ENCODE measurements at places on chromosomes 7 and 10.

GRCh38 chr7:2008936-2009540 lies 223.7 kb downstream of the MAD1L1 start:
- DNase-seq, result no peak

DNA sequence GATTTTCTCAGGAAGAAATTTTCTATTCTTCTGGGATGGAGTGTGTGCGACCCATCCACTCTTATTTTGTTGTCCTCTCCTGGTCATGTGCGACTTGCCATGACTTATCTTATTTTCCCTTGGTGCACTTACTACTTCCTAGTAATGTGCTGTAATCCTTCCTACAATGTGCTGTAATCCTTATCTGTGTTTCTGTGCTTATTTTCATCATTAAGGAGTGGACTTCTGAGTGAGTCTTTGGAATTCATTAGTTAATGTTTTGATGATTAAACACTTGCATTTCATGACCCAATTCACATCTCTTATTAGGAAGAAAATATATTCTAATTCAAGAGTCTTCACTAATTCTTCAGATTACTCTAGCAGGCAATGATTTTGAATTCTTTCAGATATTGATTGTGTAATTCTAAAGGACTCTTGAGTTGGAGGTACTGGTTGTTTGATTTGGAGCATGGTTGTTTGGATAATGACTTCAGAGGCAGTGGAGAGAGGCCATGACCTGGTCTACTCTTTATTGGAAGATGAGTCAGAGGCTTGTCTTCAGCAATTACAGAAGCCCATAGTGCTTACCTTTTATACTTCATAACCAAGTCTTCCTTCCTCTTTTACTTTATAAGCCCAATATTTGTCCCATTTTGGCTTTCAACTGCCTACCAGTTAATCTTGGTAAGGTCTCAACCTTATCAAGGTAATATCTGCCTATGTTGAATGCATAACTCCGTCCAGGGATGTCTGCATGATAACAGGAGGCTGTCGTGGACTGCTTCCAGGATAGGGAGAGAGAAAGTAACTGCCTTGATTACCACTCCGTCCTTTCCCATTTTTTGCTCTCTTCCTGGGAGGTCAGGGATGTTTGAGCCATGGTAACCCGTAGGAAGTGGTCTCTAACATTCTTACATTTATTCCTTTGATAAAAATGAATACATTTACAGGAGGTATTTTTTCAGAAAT lies 278.3 kb upstream of the SP8 start:
- no peak for DNase-seq

DNA sequence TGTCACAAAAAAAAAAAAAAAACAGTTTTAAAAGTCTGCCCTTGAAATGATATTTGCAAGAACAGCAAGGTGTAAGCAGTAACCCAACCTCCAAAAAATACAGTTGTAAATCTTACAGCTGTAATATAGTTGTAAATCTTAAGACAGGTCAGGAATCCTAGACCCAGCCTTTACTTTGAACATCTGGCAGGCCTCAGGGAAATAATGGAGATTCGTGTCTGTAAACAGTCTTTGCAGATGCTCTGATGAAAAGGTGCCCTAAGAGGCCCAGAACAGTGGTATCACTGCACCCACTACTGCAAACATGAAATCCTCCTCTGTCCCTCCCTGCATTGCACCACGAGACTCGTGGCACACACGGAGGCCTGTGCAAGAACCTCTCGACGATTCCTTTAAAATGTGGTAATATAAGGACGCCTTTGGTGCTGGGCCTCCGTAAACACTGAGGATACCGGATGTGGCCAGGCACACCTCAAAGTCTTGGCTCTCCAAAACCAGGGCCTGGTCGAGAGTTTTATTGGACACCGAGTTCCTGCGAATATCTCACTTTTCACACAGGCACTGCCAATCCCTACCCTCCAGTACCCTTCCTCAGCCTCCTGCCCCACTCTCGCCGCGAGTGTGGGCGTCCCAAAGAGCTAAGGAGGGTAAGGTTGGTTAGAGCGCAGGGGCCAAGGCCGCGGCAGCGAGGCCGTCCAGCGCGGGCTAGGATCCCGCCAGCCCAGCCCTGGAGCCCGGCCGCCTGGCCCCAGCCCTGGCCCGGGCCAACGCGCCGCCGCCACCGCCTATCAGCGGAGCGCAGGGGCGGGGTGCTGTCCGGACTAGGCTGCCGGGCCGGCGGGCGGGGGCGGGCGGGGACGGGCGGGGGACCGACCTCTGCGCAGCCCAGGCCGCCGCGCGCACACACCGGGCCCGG lies at the start of gene REEP3:
TSS of gene REEP3 (plus strand) at position 902 of the 916 bp plus-strand sequence. CDS start 145 bp downstream, outside the sequence.
- peak; percentile 4 for DNase-seq

GRCh38 chr7:97390052-97390451 lies 272.6 kb downstream of the SDHAF3 start:
- DNase-seq, result no peak

DNA sequence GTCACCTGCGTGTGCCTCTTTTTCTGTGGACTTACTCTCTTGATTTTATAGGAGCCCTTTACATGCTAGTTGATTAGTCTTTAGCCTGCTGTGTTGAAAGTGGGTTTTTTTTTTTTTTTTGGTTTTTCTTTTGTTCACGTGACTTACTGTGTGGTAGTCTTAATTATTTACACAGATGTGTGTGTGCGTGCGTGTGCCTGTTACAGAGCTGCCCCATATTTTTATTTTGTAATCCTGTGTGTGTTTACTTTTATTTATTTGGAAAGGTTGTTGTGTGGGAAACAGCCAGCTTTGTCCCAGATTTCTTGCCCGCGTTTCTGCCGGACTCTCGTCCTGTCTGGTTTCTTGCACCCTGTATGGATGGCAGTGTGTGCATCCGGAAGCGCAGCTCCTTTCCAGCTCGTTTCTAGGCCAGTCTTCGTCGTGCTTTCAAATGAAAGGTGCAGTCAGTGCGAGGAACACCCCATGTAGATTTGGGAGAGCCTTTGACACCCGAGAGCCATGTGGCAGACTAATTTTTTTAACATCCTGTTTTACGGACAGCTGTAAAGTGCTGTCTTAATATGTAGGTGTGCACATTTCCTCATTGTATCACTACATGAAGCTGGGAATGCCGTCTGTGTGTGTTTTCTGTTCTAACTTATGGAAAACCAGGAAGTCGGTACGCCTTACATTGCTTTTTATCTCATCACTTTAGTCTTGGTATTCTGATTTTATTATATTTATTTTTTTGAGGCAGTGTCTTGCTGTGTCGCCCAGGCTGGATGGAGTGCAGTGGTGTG lies 55.6 kb downstream of the DNAJB6 start:
- no peak for DNase-seq

- no peak for DNase-seq
Observed at GRCh38 chr7:16822029-16822428, 17.2 kb upstream of the AGR2 start.

DNA sequence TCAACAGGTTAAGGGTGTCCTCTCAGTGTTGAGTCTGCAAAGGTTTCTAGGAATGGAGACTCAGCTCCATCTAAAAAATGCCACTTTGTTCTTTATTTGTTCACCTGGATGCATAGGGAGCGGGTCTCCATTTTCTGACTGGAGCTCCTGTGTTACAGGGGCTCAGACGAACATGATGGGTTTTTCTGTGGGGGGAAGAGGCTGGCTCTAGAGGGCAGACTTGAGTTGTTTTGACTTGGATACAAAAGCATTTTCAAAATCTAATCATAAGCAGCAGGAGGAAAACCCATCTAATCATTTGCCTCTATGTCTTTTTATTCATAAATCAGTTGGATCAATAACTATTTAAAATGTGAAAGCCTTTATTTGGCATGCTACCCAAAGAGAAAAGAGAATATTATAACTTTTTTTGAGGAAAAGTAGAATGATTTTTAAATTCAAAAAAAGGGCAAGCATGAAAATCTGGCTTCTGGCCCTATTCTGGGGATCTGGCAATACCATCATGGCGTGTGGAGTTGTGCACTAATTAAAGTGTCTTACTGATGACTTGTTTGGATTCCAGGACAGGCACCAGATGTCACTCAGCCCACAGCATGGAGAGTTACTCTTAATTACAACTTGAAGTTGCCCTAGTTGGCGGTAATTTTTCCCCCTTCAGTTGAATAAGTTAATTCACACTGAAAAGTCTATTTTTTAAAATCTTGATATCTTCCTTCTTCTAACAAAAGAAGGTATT lies 594.9 kb downstream of the REEP3 start:
- DNase-seq, result no peak

- no peak for DNase-seq
Observed at GRCh38 chr10:36188080-36188453, 546.0 kb upstream of the FZD8 start.

- DNase-seq, result no peak
Observed at GRCh38 chr7:148142660-148143248, 447.8 kb upstream of the C7orf33 start.

- DNase-seq, result no peak
Observed at GRCh38 chr10:105585171-105585570, 944.1 kb downstream of the SORCS3 start.

DNA sequence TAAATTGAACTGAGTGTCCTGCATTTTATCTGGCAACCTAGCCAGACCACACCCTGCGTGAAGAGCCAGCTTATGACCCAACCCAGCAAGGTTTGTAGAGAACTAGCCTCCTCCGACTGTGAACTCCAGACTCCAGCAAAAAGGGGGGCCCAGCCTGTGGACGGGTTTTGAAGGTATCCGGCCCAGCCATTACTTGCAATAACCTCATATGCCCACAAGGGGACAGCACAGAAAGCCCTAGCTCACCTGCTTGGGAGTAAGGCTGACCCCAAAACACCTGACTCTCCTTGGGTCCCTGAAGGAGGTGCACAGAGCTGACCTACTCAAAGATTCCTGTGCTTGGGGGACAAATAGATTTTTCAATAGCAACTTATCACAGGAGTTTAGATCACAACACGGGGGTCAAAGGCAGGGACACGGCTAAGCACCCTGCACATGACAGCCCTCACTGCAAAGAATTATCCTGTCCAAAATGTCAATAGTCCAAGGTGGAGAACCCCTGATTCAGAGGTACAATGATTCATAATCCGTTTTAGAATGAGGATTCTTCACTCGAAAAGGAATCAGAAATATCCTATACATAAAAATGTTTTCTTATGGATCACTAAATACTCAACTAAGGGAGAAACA lies 4.6 kb downstream of the TRPV6 start:
- DNase-seq, result peak; percentile 23

GRCh38 chr7:48158404-48158803 lies 12.9 kb upstream of the ABCA13 start:
- DNase-seq, result no peak

DNA sequence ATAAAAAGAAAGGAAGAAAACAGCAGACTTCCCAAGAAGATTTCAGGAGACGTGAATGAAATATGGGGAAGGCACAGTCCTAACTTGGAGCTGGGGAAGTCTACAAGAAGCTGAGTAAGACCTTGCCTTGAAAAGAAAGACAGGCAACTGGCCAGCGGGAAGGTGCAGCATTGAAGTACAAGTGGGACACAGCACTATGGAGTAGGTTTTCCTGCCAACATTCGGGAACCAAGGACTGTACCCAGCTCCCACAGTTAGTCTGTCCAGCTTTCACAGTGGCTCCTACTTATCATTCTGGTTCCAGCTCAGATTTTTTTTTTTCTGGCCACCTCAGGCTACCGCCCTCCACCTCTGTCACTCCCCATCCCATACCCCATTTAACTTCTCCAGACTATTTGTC lies 10.0 kb downstream of the HPS1 start:
- DNase-seq, result no peak

GRCh38 chr7:23345601-23346000 lies 46.5 kb downstream of the MALSU1 start:
- no peak for DNase-seq

DNA sequence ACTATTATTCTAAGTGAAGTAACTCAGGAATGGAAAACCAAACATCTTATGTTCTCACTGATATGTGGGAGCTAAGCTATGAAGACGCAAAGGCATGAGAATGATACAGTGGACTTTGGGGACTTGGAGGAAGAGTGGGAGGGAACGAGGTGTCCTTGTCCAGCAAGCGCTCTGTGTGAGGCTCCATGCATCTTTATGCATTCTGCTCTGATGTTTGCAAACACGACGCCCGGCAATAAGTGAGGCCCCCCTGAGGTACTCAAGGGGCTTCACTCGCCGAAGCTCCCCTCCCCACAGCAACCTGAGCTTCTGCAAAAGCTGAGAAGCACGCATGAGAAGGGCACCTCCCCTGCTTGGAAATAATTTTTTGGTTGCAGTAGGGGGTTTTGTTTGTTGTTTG lies 103.3 kb downstream of the LHPP start:
- DNase-seq, result no peak

GRCh38 chr7:117077658-117078057 lies 124.4 kb downstream of the ST7 start:
- no peak for DNase-seq

DNA sequence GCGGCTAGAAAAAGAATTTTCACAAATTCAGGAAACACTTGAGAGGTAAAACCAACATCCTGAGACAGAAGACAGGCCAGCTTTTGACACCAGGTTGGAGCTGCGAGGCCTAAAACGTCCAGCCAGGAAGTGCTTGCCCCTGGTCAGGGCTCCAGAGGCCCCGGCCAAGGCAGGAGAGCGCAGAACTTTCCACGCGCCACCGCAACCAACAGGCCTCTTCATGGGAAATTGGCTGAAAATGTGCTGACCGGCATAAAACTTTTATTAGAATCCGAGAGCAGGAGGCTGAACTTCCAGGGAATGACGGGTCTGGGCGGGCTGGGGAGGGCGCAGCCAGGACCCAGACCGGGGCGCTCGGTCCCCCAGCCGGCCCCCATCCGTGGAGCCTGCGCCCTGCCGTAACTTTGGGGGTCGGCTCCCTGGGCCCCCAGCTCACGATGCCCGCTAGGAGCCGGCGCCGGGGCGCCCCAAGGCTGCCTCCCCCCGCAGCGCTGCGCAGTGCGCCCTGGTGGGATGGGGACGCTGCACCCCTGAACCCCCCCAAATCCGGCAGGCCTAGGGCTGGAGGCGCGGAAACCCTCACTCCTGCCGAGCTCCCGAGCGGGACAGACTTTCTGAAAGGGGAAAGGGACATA lies 414.0 kb upstream of the MKI67 start:
- no peak for DNase-seq

DNA sequence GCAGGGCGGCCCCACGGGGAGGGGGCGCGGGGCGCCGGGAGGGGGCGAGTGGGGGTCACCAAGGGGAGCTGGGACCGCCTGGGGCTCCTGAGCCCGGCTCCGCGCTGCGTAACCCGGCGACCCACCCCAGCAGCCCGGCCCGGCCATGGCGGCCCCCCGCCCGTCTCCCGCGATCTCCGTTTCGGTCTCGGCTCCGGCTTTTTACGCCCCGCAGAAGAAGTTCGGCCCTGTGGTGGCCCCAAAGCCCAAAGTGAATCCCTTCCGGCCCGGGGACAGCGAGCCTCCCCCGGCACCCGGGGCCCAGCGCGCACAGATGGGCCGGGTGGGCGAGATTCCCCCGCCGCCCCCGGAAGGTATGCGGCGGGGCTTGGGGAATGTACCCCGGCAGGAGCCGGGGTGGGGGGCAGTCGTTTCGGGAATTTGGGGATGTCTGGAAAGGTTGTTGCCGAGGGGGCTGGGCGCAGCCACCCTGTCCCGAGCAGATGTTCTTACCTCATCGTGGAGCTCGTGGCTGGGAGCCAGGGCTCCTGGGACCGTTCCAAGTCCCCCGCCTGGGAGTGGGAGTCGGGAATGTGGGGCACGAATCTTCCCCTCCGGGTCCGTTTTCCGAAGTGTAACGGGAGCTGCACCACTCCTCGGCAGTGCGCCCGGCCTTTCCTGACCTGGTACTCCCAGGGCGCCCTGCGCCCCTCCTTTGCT lies 431 bp downstream of the ZYX start:
- DNase-seq, result no peak

All from activated CD4-positive, CD25-positive, alpha-beta regulatory T cell treated with anti-CD3 and anti-CD28 coated beads, Interleukin-2, amount 50 U/mL, for 16 hours (primary cell).